Sigmoid colon (tissue), 7 donors: ENCODE measurements at places on chromosomes 11 and 22. TPM values are rescaled to one million over a fixed set of nuclear protein-coding genes. Genes with fewer than 3 reads are reported as not detected.

OR51B2 gene
- total RNA-seq: 1.1 TPM

ETS1 gene
- total RNA-seq: 23.3 TPM

- no peak overlapping the region for H3K27ac ChIP-seq
- no peaks in the 10 kb centered on the region for H3K4me1 ChIP-seq
- no peak overlapping the region for H3K4me3 ChIP-seq
- peak; percentile 61 for DNase-seq
Measured at GRCh38 chr11:2529636-2530035, 84.8 kb downstream of the KCNQ1 start.

DNA sequence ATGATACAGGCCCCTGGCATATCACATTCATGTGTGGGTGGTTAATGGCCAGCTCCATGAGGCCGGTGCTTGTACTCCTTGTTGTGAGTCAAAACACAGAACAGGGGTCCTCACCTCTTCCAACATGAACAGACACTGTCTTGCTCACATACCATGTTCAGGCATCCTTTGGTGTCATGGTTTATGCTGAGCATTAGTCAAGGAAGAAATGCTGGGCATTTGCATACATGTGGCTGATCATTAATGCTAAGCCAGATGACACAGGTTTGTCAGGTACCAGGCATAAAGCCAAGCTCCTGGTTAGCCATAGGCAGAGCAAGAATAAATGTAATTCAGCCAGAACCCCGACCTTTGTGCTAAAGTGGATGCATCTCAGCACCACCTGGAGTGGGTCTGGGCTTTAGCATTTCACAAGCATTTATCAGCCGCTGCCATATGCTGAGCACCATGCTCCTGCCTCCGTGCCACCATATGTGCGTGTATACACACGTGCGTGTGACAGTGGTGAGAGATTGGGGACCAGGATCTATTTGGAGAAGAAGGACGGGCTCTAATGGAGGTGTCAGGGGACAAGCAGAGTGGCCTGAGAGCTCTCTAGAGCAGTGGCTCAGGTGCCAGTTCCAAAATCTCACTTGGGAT is 55.0 kb downstream of the MICAL2 start:
- H3K27me3 ChIP-seq: no peaks in the 10 kb centered on the region
- DNase-seq: no peak
- H3K4me3 ChIP-seq: no peak overlapping the region

DNA sequence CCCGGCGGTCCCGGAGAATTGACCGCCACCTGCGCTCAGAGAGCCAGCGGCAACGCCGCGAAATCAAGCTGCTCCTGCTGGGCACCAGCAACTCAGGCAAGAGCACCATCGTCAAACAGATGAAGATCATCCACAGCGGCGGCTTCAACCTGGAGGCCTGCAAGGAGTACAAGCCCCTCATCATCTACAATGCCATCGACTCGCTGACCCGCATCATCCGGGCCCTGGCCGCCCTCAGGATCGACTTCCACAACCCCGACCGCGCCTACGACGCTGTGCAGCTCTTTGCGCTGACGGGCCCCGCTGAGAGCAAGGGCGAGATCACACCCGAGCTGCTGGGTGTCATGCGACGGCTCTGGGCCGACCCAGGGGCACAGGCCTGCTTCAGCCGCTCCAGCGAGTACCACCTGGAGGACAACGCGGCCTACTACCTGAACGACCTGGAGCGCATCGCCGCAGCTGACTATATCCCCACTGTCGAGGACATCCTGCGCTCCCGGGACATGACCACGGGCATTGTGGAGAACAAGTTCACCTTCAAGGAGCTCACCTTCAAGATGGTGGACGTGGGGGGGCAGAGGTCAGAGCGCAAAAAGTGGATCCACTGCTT is 25.5 kb downstream of the GNAZ start:
- no peak overlapping the region for H3K4me3 ChIP-seq
- H3K27ac ChIP-seq: no peak overlapping the region
- no peaks in the 10 kb centered on the region for H3K36me3 ChIP-seq
- peaks cover 26% of the 10 kb centered on the region for H3K4me1 ChIP-seq
- DNase-seq: no peak

GRCh38 chr22:42791721-42792452 is 65.2 kb downstream of the ARFGAP3 start:
- peak; percentile 77 for DNase-seq
- H3K4me3 ChIP-seq: no peak overlapping the region
- peaks cover 22% of the 10 kb centered on the region for H3K4me1 ChIP-seq
- no peaks in the 10 kb centered on the region for H3K27me3 ChIP-seq
- peak overlapping the region; percentile 43 for H3K27ac ChIP-seq

TSGA10IP gene
- 0.49 TPM for total RNA-seq

ENTHD1 gene
- not detected for total RNA-seq

OR5T1 gene
- not detected for total RNA-seq

DNA sequence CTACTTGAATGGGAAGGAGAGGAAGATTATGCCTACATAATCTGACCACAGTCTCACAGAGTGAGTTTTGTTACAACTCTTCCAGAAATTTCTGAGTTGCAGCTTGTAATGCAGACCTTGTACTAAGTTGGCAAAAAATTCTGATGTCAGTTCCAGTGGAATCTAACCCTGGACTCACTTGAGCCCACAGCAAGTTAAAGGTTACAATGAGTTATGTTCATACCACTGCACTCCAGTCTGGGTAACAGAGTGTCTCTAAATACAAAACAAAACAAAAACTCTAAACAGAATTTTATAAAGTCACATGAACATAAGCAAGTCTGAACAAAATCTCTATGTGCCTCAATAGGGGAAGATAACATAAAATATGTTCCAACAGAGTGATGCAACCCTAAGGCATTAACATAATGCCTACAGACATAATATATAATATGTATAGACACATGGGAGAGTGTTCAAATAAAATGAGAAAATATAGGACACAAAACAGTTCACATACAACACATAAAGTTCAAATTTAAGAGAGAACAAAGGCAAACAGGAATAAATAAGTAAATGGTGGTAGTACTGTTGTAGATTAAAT is 1.1 kb downstream of the GLYAT start:
- no peak for DNase-seq
- H3K27me3 ChIP-seq: no peaks in the 10 kb centered on the region
- H3K4me3 ChIP-seq: no peak overlapping the region
- H3K4me1 ChIP-seq: no peaks in the 10 kb centered on the region
- H3K36me3 ChIP-seq: no peaks in the 10 kb centered on the region

DNA sequence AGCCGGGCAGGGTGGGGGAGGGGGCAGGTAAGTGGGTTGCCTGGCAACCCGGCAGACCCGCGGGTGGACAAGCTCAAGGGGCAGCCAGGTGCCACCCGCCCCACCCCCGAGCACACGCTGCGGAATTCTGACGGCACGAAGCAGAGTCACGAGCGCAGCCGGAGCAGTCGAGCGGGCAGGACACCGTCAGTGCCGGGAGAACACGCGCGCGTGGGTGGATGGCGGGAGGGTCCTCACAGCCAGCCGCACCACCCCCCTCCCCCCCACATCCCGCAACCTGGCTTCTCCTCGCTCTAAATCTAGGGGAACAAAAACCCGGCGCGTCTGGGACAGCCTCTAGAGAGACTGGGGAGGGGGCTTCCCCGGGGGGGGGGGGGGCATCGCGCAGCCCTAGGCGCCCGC is 133.1 kb upstream of the HSD17B12 start:
- no peak overlapping the region for H3K27ac ChIP-seq
- peaks cover 10% of the 10 kb centered on the region for H3K4me1 ChIP-seq

DNA sequence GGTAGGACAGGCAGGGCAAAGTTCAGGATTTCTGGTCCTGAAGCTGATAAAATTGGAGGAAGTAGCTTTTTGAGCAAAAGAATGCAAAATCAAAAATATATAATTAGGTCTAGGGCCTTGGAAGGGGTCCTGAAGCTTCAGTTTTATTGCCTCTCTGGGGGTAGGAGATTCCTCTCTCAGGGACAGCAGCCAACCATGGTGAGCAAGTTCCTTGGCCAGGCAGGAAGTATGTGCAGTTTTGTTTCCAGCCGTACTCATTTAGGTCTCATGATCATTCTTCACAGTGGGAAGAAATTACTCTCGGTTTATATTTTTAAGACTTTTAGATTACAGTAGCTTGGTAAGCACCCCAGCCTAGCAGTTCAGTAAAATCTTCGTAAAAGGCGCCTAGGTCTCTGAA is 2.9 kb upstream of the RAB38 start:
- no peak overlapping the region for H3K4me3 ChIP-seq
- H3K36me3 ChIP-seq: no peaks in the 10 kb centered on the region
- H3K27me3 ChIP-seq: no peaks in the 10 kb centered on the region
- DNase-seq: no peak
- peaks cover 24% of the 10 kb centered on the region for H3K4me1 ChIP-seq
- no peak overlapping the region for H3K27ac ChIP-seq

DNA sequence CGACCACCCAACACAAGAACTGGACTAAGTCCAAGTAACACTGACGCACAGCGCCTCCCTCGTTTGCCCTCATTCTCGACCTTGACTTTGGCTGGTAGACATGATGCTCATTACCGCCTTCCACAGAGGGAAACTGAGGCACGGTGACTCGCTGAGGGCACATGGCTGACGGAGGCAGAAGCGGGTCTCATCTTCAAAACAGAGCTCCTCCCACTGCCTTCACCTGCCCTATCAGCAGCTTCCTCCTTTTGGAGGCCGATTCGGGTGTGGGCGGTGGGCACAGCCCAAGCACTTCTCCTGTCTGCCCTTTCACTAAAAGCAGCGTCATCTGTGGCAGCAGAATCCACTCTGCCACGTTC is 2.0 kb upstream of the KMT5B start:
- H3K4me1 ChIP-seq: peaks cover 28% of the 10 kb centered on the region
- H3K27me3 ChIP-seq: no peaks in the 10 kb centered on the region
- DNase-seq: no peak
- H3K27ac ChIP-seq: no peak overlapping the region
- no peak overlapping the region for H3K4me3 ChIP-seq

DNA sequence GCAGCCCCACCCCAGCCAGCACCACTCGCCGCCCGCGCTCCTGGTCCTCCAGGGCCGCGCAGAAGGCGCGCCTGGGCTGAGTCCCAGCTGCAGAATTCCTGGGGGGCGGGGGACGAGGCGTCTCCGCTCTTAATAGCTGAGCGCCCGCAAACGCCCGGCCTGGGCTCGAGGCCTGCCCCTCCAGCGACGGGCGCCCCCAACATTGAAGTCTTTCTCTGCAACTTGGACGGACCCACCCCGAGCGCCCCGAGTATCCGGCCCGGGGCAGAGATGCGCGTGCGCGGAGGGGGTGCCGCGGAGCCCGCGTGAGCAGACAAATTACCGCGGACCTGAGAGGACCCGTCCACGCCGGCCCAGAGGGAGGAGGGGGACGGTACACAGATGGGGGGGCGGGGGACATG is 6.7 kb upstream of the SYT7 start:
- H3K4me3 ChIP-seq: peak overlapping the region; percentile 47
- no peaks in the 10 kb centered on the region for H3K27me3 ChIP-seq
- DNase-seq: peak; percentile 79
- H3K4me1 ChIP-seq: peaks cover 21% of the 10 kb centered on the region
- peak overlapping the region; percentile 11 for H3K27ac ChIP-seq

DNA sequence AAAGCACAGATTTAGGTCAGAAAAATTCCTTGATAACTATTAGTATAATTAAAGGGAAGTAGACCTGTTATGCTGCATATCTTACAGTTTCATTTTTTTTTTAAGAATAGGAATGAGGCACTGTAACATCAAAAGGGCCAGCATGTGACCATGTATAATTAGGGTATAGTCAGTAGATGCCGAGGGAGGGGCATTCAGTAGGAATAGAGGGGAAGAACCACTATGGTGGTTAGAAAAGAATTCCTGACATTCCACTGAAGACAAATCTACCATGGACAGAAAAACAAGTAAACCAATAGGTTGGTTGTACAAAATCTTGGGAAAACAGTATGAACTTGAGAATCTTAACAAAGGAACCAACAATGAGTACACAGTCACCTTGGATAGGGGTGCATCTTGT is 78.4 kb upstream of the CCDC179 start:
- no peak overlapping the region for H3K27ac ChIP-seq
- DNase-seq: no peak
- H3K36me3 ChIP-seq: no peaks in the 10 kb centered on the region
- no peaks in the 10 kb centered on the region for H3K4me1 ChIP-seq
- H3K4me3 ChIP-seq: no peak overlapping the region

ATXN10 gene
- 187 TPM for total RNA-seq

DNA sequence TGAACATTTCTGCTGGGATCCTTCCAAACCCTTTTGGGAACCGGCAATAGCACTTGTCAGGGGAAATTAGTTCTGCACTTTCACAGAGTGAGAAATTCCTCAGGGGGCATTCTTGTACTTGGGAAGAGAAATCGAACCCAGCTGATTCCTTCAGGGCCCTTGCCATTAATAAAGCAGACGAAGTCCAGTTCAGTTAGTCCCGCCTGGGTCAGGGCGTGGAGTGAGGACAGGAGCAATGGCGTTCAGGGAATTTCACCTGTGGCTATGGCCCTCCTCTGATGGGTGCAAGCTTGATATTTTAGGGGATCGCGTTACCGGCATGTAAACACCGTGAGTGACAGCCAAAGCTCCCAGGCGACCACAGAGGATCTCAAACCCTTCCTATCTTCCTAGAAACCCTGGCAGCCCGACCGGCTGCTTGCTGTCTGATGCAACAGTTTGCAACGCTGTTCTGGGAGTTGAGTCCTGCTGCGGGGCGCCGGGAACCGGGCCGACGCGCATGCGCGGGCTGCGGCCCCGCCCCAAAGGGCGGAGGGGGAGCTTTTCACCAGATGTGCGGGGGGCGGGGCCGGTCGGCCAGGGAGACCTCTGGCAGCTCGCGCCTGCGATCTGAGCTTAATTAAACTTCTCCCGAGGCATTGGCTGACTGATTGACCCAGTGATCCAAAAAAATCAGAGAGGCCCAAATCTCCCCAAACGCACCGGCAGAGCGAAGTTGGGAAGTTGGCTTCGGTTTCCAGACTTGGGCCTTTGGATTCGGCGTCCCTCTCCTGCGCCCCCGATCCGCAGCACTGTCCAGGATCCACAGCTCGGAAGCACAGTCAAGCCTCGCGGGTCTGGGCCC is 34.3 kb upstream of the CREB3L1 start:
- H3K4me1 ChIP-seq: no peaks in the 10 kb centered on the region
- peak overlapping the region; percentile 26 for H3K4me3 ChIP-seq
- peak overlapping the region; percentile 85 for H3K27ac ChIP-seq
- no peaks in the 10 kb centered on the region for H3K27me3 ChIP-seq

KCNK7 gene
- total RNA-seq: 0.54 TPM

SELENOM gene
- 1,938 TPM for total RNA-seq

GRCh38 chr11:75351541-75351790 is at the start of gene ARRB1:
Gene ARRB1 (minus strand): TSS chr11:75351661. CDS start chr11:75351607, 54 bp downstream.
- H3K4me1 ChIP-seq: peaks cover 54% of the 10 kb centered on the region
- DNase-seq: peak; percentile 75
- H3K4me3 ChIP-seq: peak within 1 kb of the TSS; percentile 96
- peak within 1 kb of the TSS; percentile 98 for H3K27ac ChIP-seq
- H3K36me3 ChIP-seq: no peaks in the 10 kb centered on the region
- no peaks in the 10 kb centered on the region for H3K27me3 ChIP-seq

DNA sequence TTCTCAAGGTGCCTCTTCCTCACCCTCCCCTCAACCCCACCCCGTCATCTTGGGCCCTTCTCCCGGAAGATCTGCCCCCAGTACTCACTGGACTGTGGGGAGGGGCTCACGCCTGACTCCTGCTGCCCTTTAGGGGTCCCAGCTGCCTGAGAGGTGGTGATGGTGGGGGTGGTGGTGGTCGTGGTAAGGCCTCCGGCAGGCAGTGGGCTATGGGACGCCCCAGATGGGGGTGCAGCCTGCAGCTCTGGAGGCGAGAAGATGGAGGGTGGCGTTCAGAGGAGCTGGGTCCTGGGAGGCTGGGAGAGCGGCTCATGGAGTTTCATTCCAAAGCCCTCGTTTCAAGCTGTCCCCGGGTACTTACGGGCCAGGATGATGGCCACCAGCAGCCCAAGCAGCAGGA is 820 bp downstream of the MFRP start:
- no peak for DNase-seq
- H3K4me3 ChIP-seq: no peak overlapping the region
- H3K27me3 ChIP-seq: peaks cover 4% of the 10 kb centered on the region
- H3K36me3 ChIP-seq: no peaks in the 10 kb centered on the region

MMP27 gene
- total RNA-seq: not detected
